Breast epithelium (tissue), 4 donors: ENCODE measurements at places on chromosomes 6 and 20. TPM values are rescaled to one million over a fixed set of nuclear protein-coding genes. Genes with fewer than 3 reads are reported as not detected.

The PTPRT gene
- total RNA-seq = 6.3 TPM

The TREML1 gene
- total RNA-seq = 1.3 TPM

The SLC24A3 gene
- total RNA-seq = 4.9 TPM

GRCh38 chr6:143328876-143329275, 121.6 kb downstream of the ADAT2 start:
- H3K36me3 ChIP-seq = no peaks in the 10 kb centered on the region
- no peaks in the 10 kb centered on the region for H3K27me3 ChIP-seq
- H3K4me1 ChIP-seq = no peaks in the 10 kb centered on the region
- no peak for DNase-seq
- H3K4me3 ChIP-seq = no peak overlapping the region

DNA sequence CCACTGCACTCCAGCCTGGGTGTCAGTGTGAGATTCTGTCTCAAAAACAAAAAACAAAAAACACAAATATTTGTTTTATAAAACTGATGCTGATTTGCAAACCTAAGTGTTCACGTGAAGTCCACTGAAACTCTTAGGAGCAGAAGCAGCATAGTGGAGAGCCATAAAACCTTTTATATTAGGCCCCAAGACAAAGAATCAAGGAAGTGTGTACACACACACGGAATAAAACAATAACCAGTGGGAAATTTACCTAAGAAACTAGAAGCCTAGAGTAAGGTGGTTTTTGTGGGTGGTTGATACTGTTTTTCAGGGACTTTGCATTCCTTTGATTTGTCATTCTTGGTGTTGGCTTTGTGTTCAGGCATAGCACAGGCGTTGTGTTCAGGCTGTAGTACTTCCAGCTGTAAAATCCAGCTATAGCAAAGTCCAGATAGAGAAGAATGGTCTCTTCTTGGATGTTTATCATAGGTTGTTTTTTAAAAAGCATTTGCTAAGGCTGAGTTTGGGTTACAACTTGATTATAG, 61.3 kb downstream of the ATRN start:
- no peak for DNase-seq
- no peak overlapping the region for H3K27ac ChIP-seq
- H3K27me3 ChIP-seq = no peaks in the 10 kb centered on the region
- no peaks in the 10 kb centered on the region for H3K4me1 ChIP-seq

DNA sequence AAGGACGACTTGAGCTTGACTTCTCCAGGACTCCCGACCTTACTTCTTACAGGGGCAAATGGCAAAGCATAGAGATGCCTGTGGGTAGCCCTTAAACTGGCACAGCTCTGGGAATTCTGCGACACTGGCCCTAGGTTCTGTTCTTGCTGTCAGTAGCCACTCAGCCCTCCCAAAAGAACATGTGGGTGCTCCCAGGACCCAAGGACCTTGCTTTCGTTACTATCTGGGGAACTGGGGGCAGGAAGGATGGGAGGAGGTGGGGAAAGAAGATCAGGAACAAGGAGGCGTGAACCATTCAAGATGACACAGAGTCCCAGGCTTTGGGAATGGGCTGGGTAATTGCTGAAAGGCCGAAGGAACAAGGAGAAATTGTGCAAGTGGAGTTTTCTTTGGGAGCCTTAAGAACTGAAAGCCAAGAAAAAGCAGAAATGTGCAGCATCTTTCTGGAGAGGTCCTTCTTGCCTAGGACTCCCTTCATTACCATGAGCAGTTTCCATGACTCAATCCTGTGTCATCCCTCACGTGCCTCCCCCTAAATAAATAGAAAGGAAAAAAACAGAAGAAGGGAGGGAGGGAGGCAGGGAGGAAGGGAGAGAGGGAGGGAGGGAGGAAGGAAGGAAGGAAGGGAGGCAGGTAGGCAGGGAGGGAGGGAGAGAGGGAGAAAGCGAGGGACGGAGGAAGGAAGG, 284.6 kb upstream of the FOXQ1 start:
- no peak overlapping the region for H3K27ac ChIP-seq
- no peak for DNase-seq
- H3K27me3 ChIP-seq = no peaks in the 10 kb centered on the region
- no peak overlapping the region for H3K4me3 ChIP-seq
- H3K4me1 ChIP-seq = no peaks in the 10 kb centered on the region

DNA sequence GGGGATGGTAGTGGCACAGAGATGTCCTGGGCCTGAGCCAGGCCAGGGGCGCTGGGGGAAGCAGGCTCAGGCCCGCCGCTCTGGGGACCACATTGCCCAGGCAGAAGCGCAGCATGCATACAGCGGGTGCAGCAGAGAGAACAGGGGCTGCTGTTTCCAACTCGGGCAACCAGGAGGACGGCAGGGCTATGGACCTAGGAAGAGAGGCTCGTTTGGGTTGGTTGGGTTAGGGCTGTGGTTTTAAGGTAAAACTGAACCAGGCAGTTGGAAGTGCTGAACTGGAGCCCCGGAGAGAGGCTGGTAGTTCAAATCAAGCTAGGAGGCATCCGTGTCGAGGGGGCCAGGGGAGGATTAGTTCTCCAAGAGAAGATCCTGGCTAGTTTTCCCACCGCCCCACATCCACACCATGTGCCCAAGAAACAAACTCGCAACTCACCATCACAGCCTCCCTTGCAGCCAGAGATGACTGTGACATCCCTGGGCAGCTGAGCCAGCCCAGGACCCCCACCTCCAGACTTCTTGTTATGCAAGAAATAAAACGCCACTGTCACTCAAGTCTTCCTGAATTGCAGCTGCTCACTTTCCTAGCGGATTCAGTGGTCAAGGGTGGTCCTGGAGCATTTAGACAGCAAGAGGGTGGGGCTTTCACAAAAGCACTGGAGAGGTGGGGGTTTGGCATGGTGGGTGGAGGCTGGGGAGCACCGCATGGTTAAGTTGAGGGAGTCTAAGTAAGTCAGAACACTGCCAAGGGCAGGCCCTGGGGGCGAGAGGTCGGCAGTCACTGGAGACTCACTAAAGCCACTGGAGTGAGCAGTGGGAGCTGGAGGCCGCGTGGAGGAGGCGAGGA, 161.2 kb downstream of the GRM4 start:
- H3K4me3 ChIP-seq = no peak overlapping the region
- no peaks in the 10 kb centered on the region for H3K4me1 ChIP-seq
- no peaks in the 10 kb centered on the region for H3K36me3 ChIP-seq
- no peak overlapping the region for H3K27ac ChIP-seq

The LGSN gene
- not detected for total RNA-seq

The BNIP5 gene
- total RNA-seq = under 0.01 TPM

GRCh38 chr6:41488433-41489119, 57.6 kb upstream of the FOXP4 start:
- no peak overlapping the region for H3K27ac ChIP-seq
- no peak overlapping the region for H3K4me3 ChIP-seq
- H3K27me3 ChIP-seq = no peaks in the 10 kb centered on the region

GRCh38 chr6:125251516-125252220, 50.1 kb downstream of the HDDC2 start:
- no peaks in the 10 kb centered on the region for H3K27me3 ChIP-seq
- no peak for DNase-seq
- H3K4me3 ChIP-seq = no peak overlapping the region
- no peak overlapping the region for H3K27ac ChIP-seq
- H3K4me1 ChIP-seq = no peaks in the 10 kb centered on the region
- no peaks in the 10 kb centered on the region for H3K36me3 ChIP-seq

- H3K27ac ChIP-seq = no peak overlapping the region
- no peaks in the 10 kb centered on the region for H3K36me3 ChIP-seq
- DNase-seq = no peak
These were observed 160.8 kb upstream of the BMP2 start for GRCh38 chr20:6606651-6607050.

The LAMA2 gene
- total RNA-seq = 118 TPM

DNA sequence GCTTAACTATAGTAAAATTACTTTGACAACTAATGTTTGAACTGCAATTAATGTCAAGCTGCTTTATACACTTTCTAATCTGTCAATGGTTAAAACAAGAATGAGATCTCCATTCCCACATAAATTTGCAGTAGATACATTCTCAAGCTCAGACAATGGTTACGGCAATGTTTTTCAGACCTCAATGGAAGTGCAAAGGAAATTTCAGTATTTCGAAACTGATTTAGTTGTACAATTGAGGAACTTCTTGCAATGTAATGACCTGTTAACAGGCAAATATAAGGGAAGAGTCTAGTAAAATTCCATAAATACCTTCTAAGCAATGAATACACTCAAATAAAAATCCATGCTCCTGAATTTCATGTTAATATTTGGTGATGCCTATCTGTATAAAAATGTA, 94.7 kb downstream of the ADTRP start:
- no peaks in the 10 kb centered on the region for H3K27me3 ChIP-seq
- H3K36me3 ChIP-seq = no peaks in the 10 kb centered on the region
- no peak for DNase-seq
- H3K27ac ChIP-seq = no peak overlapping the region

The ARHGAP40 gene
- total RNA-seq = not detected

GRCh38 chr20:42588847-42589246, 600.9 kb downstream of the PTPRT start:
- H3K4me3 ChIP-seq = no peak overlapping the region
- no peak for DNase-seq
- no peaks in the 10 kb centered on the region for H3K4me1 ChIP-seq
- H3K27ac ChIP-seq = no peak overlapping the region
- no peaks in the 10 kb centered on the region for H3K36me3 ChIP-seq

- no peak for DNase-seq
- no peaks in the 10 kb centered on the region for H3K4me1 ChIP-seq
- no peaks in the 10 kb centered on the region for H3K36me3 ChIP-seq
These were observed 1361.8 kb upstream of the EYS start for GRCh38 chr6:67068781-67069180.

- no peak for DNase-seq
- H3K27me3 ChIP-seq = no peaks in the 10 kb centered on the region
- H3K4me3 ChIP-seq = no peak overlapping the region
These were observed 7.4 kb downstream of the SNX9 start for GRCh38 chr6:157830354-157831017.

DNA sequence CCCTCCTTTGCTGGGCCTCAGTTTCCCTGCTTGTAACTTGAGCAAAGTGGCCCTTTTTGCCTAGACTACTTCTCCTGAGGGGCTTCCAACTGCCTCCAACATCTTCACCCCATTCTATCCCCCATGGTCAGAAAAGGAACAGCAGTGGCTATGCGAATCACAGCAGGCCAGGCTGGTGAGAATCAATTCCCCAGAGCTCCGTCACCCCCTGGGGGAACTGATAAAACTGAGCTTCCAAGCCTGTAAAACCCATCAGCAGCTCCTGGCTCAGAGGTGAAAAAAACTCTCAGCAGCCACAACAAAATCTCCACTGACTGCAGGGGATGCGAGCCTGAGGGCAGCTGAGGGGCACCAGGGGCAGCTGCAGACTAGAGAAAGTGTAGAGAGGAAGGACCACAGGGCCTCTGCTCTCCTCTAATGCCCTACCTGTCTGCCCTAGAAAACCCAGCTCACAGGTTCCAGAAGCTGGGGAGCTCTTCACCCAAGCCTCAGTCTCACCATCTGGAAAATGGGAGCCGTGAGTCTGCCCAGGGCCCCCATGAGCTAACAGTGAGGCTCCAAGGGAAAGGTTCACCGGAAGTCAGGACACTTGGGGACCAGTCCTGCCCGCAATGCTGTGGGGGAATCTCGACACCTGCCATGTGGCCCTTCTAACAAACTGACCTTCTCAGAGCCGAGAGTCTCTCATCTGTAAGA, 120.6 kb downstream of the GRM4 start:
- no peaks in the 10 kb centered on the region for H3K27me3 ChIP-seq
- H3K4me1 ChIP-seq = no peaks in the 10 kb centered on the region
- no peaks in the 10 kb centered on the region for H3K36me3 ChIP-seq
- no peak for DNase-seq
- no peak overlapping the region for H3K4me3 ChIP-seq
- no peak overlapping the region for H3K27ac ChIP-seq

The BPIFA1 gene
- not detected for total RNA-seq

DNA sequence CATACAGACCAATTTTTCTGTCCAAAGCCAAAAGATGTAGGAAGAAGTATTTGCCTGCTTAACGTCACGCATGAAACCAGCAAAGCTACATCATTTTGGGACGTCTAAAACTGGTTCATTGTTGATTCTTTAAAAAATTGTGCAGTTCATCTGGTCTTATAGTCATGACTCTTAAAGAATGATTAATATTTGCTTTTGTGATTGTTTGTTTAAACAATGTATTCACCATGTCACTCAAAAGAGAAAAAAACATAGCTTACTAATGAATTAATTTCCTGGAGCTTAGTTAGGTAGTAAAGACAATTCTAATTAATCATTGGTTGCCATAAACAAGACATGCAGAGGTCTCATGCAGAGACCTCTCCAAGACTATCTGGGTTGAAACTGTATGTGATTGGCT, 157.3 kb downstream of the RPS12 start:
- H3K4me1 ChIP-seq = no peaks in the 10 kb centered on the region
- H3K36me3 ChIP-seq = no peaks in the 10 kb centered on the region
- no peak overlapping the region for H3K4me3 ChIP-seq
- DNase-seq = no peak

The OTOR gene
- not detected for total RNA-seq
